ENCODE measurements at places on chromosomes 11 and 22. TPM values are rescaled to one million over a fixed set of nuclear protein-coding genes. Genes with fewer than 3 reads are reported as not detected.

GRCh38 chr11:15204711-15205110, 90.0 kb downstream of the INSC start:
- peak; percentile 20 for DNase-seq

- DNase-seq = peak; percentile 91
Measured at GRCh38 chr11:117876341-117877119, at the start of gene FXYD6. Gene FXYD6 (minus strand): TSS chr11:117876658. CDS start chr11:117842776, 33,882 bp downstream.

DNA sequence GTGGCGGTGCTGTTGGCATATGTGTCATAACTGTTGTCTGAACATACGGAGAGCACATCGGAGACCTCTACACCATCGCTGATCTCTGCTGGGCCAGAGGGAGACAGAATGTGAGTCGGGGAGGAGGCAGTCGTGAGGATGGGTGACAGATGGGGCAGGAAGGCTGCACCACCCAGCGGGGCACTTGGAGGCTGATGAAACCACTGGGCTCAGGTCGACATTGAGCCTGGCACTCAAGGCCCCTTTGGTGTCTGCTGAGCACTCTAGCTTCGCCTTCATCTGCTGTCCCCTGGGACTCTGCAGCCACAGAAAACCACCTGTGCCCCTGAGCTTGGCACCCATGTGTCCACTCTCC, 2.5 kb upstream of the KLHL35 start:
- no peak for DNase-seq

Gene LRRN4CL
- 0.58 TPM for polyA plus RNA-seq

Gene MOGAT2
- polyA plus RNA-seq = 1.1 TPM

DNA sequence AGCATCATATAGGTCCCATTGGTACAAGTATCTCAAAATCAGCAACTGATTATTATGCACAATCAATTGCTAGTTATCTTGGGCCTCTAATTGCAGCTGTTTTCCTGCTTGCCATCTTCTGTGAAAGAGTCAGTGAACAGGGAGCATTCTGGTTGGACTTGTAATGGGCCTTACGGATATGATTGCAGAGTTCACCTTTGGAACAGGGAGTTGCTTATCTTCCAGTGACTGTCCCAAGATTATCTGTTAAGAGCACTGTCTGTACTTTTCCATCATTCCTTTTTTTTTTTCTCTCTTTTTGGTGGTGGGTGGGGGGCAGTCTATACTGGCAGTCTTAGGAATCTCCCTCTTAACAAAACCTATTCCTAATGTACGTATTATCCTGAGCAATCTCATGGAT, 17.8 kb downstream of the OR8G5 start:
- DNase-seq = no peak

GRCh38 chr11:10444725-10445315, 10.2 kb upstream of the AMPD3 start:
- no peak for DNase-seq

Gene UPK3A
- polyA plus RNA-seq = not detected

DNA sequence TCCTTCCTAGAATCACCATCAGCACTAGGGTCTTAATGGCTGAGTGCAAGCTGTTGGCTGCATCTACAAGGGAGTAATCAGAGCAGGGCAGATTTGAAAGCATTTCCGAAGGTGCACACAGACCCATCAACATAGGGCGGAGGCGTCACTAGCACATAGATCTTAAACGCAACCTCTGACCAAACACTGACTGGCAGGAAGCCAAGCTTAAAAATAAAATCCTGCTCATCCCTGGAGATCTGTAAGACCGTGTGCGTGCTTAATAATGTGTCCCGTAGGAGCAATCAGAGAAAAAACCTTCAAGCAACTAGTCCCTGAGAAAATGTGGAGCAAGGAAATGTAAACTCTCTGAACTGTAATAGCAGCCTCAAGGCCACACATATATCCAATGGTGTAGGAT, 470.5 kb downstream of the ETS1 start:
- DNase-seq = no peak

Gene KCNA4
- polyA plus RNA-seq = 0.39 TPM

Gene YWHAH
- 82.0 TPM for polyA plus RNA-seq

Gene POTEH
- not detected for polyA plus RNA-seq

DNA sequence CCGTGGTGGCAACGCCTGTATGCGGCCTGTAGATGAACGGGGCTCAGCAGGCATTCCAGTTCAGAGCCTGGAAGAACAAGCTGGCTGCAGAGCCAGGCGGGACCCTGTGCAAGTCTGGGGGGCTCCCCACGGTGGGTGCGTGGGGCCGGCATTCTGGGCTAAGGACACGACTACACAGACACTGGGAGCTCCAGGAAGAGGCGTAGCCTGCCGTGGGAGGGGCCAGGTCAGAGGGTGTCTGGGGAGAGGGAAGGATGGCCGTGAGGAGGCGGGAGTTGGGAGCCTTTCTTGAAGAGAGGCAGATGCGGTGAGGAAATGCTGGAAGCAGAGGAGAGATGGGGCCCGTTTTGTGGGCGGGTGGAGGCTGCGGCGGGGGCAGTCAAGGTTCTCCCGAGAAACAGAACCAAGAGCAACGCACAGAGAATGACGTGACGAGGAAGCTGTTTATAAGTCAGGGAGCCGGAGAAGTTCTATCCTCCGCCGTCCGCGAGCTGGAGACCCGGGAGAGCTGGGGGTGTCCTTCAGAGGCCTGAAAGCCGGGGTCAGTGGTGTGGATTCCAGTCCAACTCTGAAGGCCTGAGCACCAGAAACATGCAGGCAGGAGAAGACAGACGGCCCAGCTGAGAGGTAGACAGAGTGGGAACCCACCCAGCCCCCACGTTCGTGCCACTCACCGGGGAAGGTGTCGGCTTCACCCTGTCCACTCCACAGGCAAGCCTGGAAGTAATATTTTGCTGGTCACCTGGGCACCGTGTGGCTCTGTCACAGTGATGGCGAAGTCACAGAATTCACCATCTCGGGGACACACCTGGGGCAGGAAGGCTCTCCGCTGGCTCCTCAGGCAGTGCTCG, 529.6 kb downstream of the BRD1 start:
- no peak for DNase-seq

- no peak for DNase-seq
Measured at GRCh38 chr11:76629853-76630599, 40.5 kb downstream of the LRRC32 start.

Gene KCNJ1
- polyA plus RNA-seq = 355 TPM

DNA sequence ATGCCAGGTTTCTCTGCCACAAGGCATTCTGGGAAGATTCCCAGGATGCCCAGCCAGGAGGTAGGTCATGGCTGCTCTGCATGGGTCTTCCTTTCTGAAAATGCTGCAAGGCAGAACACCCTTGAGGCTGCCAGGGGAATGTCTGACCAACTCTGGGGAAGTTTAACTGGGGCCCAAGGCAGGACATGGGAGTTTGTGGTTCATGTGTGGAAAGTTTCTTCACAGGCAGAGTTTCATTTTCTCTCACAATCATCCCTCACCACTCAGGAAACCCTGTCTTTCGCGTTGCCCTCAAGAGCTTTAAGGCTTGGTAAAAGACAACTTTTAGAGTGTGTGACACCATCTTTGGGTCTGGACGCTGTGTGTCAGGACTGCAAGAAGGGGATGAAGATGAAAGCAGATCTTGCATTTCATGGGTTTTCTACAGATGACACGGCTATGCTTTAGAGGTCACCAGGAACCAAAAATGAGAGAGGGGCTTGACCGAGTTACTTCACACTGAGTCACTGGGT, 133.5 kb downstream of the CD44 start:
- no peak for DNase-seq

DNA sequence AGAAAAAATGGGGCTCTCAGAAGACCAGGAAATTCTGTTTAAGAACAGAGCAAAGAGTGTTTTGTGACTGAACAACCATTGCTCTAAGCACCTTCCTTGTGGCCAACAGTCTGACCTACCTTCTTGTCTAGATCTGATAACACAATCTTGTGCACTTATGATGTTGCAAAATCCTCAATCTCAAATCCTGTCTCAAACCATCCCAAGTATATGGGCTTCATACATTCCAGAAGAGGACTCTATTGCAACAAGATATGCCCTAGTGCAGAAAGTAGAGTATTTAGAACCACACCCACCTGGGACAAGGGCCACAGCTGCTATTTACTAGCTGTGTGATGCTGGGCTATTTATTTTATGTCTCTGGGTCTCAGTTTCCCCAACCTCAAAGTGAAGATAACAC, 27.1 kb downstream of the RASSF10 start:
- no peak for DNase-seq

DNA sequence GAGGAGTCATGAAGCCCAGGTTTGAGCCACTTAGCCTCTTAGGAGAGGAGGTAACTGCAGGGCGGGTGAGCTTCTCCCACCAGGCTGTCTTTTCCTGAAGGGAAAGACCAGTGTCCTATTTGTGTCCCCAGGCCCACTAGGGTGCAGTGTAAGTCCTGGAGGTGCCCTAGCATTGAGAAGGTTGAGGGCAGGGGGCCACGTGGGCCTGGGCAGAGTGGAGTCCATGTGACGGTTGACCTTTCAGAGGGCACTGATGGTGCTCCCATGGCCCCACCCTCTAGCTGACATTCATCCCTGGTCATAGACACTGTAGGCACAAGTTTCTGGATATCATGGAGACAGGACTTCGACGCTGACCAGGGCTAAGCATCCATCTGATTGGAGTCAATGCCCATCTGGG, 44.1 kb upstream of the TP53I11 start:
- DNase-seq = no peak

GRCh38 chr22:31323578-31324550, 22.3 kb downstream of the PATZ1 start:
- DNase-seq = no peak

- DNase-seq = no peak
Measured at GRCh38 chr11:7536100-7536499, 22.3 kb downstream of the PPFIBP2 start.

- DNase-seq = no peak
Measured at GRCh38 chr11:110219006-110219785, 77.2 kb downstream of the RDX start.

Gene NFRKB
- polyA plus RNA-seq = 7.0 TPM

DNA sequence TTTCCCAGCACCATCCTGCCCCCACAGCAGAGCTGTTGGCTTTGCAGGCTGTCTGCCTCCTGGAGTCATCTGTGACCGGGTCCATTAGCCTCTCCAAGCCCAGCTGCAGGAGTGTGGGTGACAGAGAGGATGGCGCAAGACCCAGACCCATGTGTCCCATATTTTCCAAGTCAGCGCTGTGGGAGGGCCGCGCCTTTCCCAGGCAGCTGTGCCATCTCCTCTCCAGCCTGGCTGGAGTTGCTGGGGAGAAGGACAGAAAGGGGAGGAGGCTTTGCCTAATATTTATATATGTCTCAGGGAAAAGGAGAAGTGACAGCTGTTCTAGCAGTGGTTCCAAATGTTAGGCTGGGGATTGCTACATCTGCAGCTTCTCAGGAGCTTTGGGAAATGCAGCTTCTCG, 15.7 kb downstream of the DTX4 start:
- peak; percentile 73 for DNase-seq

Gene VSIG2
- polyA plus RNA-seq = 11.7 TPM

Data from kidney (tissue), 22 donors.